ENCODE measurements at places on chromosomes 5 and 9.

DNA sequence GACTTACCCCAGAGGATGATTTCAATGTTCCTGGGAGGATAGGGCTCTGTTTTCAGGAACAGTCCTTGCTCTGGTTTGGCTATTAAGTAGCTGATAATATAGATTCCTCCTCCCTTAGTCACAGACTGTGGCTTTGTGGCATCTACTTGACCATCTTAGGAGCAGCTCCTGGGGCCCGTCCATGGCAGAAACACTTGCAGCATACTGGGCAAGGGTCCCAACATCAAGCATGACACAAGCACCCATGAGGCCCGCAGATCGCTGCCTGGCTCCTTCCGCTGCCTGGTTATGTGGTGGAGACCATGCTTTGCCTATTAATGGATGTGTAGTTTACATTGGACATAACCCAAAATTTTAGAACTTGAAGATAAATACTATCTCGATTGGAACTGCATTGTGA lies 170.1 kb downstream of the ICE1 start:
- DNase-seq, result no peak

GRCh38 chr5:160769301-160769700 lies 82.7 kb downstream of the ATP10B start:
- no peak for DNase-seq

GRCh38 chr5:105739732-105740131 lies 1931.0 kb downstream of the EFNA5 start:
- no peak for DNase-seq

DNA sequence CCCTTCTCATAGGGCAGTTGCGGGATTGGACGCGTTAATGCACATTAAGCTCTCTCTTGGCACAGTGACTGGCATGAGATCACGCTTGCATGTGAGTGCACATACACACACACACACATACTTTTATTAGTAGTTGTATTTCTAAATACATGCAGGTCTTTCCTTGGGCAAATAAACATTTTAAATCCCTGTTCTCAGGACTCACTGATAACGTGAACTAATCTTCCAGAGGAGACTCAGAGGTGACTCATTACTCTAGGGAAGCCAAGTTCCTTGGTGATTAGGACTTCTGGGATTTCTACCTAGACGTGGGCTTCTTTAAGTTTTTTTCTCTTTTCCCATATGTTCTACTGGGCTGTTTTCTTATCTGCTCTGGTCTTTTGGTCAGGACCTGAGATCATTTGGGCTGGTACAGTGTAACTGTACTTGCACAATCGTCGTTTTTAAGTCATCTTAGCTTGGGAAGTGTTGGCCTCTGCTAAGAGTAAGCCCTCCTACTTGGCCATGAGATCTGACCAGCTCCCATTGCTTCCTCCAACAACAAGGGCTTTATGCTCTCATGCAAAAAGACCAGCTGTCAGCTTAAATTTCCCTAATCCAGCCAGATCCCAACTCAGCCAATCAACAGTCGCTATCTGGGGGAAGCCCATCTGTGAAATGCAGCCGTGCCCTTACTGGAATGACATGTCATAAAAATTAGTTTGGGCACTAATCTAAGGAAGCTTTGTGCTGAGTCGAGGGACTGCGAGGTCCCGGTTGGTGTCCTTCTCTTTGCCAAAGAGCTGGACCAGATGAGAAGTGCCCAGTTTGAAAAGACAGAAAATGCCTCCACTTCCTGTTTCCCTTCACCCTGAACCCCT lies 176.4 kb upstream of the ANKRD55 start:
- no peak for DNase-seq

GRCh38 chr9:25709941-25710340 lies 31.7 kb upstream of the TUSC1 start:
- no peak for DNase-seq

DNA sequence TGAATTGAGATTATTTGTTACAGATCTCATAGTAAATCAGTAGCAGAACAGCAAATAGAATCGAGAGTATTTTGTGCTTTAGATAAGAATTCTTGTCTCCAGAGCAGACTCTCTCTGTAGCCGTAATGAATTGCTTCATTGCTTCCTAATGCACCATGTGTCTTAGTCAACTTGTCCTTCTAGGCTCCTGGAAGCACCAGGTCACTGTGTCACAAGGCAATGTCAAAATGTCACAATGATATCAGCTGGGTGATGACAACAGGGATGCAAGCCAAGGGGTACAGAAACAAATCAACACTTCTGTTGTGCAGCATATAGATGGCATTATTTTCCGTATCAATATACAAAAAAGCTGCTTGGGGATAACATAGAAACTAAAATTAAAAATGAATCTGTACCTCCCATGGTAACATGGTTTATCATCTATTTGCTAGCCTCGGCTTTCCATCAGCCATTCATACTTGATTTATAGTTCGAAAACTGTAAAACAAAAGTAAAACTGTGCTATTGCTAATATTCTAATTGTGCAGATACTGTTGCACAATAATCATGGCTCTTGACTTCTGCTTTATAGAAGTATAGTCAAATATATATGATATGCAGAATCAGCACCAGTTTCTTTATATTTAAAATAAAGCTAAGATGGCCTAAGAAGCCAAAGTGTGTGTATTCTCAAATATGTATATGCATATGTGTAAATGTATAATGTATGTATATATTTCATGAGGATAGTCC lies 435.9 kb upstream of the TLE4 start:
- DNase-seq, result no peak

DNA sequence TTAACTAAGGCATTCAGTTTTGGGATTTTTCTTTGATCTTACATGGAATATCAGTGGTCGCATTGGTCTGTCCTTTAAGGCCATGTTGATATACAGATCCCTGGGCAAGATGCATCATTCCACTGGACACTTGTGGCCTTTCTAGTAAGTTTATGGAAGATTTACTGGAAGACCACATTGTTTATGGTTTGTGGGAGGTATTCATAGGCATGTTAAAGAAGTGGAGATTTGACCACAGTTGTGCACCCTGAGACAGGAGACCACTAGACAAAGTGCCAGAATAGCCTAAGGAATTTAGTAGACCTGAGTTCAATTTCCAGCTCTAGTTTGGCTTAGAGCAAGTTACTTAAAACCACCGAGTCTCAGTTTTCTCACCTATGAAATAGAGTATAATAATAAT lies 383.1 kb upstream of the PAPPA start:
- DNase-seq, result no peak

DNA sequence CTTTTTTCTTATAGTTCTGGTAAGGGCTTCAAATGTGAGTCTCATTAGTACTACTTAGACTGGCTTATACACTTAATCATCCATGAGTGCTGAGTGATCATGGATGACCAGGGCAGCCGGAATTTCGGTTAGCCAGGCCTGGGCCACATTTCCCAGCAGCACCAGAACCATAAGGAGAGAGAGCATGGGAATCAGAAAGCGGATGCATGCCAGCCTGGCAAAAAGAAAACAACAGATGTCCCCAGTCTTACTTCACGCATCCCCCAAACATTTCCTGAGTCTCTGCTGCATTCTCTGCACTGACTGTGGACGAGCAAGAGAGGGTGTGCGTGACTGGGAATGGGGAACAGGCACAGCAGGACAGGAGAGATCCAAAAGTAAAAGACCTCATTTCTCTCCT lies 371.1 kb upstream of the ZNF608 start:
- DNase-seq, result no peak

DNA sequence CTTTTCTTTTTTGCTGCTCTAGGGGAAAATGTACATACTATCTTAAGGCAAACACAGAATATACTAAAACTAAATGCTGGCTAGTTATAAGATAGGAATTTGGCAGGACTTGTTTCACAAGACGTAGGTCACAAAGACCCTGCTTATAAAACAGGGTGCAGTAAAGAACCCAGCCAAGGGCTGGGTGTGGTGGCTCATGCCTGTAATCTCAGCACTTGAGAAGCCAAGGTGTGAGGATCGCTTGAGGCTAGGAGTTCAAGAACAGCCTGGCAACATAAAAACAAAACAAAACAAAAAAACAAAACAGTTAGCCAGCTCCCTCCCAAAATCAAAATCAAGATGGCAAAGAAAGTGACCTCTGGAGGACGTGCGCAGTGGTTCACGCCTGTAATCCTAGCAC lies 49.5 kb upstream of the DENND4C start:
- no peak for DNase-seq

GRCh38 chr5:156694598-156694997 lies 155.5 kb upstream of the PPP1R2B start:
- DNase-seq, result no peak

DNA sequence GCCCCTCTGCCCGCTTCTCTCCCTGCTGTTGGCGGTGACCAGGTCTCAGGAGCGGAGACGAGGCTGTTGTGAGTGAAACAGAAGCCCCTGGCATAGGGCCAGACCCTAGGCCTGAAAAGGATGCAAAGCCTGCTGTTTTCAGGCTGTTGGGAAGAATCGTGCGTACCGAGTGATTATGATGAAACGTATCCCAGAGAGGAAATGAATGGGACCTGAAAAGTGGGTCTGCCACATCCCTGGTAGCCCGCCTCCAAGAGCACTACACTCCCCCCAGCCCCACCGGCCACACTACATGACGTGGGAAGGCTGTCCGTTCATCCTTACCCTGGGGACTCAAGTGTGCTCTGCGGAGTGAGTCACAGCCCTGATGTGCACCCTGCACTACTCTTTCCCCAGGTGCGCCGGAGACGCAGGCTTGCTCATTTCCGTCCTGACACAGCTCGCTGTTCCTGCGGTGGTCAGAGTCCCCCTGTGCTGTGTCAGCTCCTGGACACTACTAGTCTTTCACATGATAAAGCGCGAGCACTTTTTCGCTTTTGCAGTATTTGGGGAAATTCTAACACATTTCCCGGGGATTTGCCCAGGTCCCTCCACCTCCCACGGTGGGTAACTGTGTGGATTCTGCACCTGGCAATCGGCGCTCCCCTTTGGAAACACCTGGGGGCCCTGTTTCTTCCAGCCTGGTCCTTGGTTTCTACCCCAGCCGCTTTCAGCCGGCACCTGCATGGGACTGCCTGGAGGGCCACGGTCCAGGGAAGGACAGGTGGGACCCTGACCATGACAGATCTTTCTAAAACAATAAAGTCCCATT lies 91.5 kb downstream of the ANKRD33B start:
- no peak for DNase-seq

- peak; percentile 41 for DNase-seq
Observed at GRCh38 chr9:73023025-73023541, 70.2 kb upstream of the ALDH1A1 start.

- DNase-seq, result no peak
Observed at GRCh38 chr9:116204252-116204882, 50.8 kb downstream of the PAPPA start.

GRCh38 chr9:133207540-133208170 lies 1.4 kb downstream of the OBP2B start:
- no peak for DNase-seq

GRCh38 chr5:68336200-68336599 lies 120.6 kb downstream of the PIK3R1 start:
- DNase-seq, result no peak

DNA sequence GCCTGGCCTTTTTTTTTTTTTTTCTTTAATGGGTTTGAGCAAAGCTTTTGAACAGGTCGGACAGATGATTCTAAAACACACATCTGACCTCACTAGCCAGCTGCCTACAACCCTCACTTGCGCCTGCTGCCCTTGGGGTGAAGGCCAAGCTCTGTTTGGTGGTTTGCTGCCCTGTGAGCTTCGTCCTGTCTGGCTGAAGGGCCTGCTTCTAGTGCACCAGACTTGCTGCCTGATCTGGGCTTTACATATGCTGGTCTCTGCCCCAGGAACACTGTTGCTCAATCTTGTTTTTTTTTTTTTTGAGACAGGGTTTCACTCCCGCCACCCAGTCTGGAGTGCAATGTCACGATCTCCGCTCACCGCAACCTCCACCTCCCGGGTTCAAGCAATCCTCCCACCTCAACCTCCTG lies 16.4 kb upstream of the DOLPP1 start:
- peak; percentile 50 for DNase-seq

DNA sequence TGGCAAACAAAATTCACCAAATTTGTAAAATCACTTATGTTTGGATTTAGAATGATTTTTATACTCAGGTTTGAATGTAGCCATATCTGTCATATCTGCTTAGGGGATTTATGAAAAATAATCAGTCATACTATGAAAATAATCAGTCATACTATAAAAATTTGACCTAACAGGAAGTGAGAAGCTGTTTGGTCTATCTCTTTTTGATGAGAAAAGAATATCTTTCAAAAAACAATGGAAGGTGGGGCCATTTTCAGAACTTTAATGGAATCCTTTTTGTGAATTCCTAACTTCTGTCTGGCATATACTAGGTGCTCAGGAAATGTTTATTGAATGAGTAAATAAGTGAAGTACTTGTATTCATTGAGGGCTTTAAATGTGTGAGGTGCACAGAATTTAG lies 70.1 kb downstream of the CWC27 start:
- DNase-seq, result no peak

GRCh38 chr9:136782452-136782851 lies 8.7 kb upstream of the TMEM141 start:
- no peak for DNase-seq

DNA sequence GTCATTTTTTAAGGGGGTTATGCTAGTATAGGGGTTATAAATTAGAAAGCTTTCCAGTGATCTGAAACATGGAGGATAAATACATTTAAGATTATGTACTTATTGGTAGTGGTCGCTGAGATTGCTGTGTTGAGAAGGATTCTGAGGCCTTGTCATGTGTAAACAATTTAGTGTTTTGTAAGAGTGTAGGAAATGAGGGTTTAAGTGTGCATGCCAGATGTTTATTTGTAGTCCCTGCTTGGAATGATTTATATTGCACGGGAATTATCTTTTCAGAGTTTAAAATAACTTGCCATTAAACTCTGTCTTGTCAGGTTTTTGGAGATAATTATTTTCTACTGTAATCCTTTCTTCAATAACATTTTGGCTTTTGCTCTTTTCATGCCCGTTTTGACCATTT lies 19.4 kb downstream of the ZNF618 start:
- DNase-seq, result no peak

DNA sequence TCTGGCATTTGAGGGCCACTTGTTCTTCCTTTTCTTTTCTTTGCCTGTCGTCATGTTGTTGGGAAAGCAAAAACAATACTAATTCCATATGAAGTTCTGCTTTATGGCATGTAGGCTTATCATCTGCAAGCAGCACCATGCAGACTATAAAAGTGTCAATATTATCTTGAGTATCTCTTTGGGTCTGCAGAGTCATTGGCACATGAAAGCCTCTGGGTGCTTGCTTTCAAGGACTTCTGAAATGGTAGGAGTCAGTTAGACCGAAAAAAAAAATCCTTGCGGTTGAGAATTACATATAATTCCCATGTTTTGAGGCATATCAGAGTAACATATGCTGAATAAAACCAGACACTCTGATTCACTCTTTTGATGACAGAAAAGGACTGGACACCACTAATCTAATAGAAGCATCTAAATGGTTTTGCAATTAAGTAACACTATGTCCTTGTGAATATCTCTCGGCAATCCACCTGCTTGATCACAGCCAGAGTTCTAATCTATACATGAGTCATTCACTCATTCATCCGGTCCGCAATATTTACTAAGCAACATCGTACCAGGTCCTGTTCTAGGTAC lies 44.4 kb downstream of the GNAQ start:
- DNase-seq, result no peak
